ENCODE measurements at places on chromosomes 2 and 18.

DNA sequence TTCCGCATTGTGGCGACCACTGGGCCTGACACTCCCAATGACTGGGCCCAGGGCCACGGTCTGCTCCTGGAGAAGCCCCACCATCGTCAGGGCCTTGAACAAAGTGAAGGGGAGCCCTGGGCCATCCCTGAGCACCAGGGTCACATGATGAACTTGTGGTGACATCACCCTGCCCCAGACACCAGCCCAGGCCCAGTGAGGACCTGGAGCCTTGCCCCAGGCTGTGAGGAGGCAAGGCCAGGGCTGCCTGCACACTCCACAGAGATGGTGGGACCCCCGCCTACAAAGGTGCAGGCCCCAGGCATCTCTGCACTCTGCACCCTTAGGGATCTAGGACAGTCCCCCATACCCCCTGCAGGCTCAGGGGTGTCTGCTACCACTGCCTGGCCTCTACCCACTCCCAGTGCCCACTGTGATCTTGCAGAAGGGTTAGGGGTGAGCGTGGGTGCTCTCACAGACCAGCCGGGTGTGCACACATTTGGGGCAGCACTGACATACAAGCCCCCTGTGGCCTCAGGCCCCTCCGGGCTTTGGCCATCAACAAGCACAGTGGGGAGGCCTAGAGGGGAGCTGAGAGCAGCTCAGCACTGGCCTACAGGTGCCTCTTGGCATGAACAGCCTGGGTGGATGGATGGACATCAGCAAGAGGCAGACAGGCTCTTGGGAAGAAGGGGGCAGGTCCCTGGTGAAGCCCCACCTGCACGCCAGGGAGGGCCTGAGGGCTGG is 624.0 kb upstream of the LRRTM4 start:
- no peak for DNase-seq

GRCh38 chr2:193988784-193989183 is 1668.2 kb upstream of the SLC39A10 start:
- no peak for DNase-seq

DNA sequence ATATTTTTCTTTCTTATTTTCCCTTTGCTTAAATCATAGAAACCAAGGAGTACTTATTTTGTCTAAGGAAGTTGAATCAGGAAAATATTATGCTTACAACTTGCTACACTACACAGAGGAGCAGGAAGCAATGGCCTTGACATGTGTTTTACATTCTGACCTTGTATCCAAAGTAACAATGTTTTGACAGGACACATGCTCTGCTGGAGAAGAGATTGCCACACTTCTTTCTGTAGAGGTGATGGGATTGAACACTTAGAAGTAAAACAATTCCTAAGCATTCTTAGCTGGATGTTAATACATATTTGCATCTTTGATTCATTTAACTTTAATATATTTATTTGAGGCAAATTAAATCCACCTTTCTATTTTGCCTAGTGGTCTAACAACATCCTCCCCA is 929.1 kb downstream of the DSC3 start:
- DNase-seq: no peak

DNA sequence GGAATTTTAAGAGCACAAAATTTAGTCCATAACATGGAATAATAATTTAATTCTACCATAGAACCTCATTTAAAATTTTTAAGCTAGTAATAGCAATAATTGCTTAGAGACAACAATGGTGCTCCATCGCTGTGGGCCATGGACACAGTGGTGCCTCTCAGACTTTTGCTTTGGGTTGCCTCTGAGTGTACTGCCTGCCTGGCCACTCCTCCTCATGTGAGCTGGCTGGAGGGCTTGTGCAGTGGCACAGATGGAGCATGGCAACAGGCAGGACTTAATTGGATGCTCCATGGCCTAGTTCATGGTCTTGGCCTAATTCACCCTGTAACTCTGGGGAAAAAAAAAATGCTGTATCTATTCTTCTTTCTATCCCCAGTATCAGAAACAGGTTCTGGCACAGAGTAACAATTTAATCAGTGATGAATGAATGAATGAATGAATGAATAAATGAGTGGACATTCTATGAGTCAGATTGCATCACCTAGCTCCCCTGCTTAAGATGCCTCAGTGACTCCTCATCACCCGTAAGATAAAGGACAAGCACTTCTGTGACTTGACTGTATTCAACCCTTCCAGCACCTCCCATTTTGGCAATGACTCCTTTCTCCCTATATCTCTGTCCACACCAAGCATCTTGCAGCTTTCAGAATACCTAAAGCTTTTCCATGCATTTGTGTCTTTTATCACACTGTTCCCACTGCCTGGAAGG is 211.8 kb upstream of the SLC14A2 start:
- DNase-seq: no peak

GRCh38 chr2:129906861-129907235 is 72.6 kb upstream of the RAB6C start:
- no peak for DNase-seq

GRCh38 chr18:44668270-44668975 is 12.3 kb upstream of the SETBP1 start:
- DNase-seq: no peak

GRCh38 chr2:44107086-44107740 is 61.5 kb upstream of the PPM1B start:
- DNase-seq: no peak

GRCh38 chr18:379681-380330 is 112.0 kb upstream of the THOC1 start:
- DNase-seq: no peak

DNA sequence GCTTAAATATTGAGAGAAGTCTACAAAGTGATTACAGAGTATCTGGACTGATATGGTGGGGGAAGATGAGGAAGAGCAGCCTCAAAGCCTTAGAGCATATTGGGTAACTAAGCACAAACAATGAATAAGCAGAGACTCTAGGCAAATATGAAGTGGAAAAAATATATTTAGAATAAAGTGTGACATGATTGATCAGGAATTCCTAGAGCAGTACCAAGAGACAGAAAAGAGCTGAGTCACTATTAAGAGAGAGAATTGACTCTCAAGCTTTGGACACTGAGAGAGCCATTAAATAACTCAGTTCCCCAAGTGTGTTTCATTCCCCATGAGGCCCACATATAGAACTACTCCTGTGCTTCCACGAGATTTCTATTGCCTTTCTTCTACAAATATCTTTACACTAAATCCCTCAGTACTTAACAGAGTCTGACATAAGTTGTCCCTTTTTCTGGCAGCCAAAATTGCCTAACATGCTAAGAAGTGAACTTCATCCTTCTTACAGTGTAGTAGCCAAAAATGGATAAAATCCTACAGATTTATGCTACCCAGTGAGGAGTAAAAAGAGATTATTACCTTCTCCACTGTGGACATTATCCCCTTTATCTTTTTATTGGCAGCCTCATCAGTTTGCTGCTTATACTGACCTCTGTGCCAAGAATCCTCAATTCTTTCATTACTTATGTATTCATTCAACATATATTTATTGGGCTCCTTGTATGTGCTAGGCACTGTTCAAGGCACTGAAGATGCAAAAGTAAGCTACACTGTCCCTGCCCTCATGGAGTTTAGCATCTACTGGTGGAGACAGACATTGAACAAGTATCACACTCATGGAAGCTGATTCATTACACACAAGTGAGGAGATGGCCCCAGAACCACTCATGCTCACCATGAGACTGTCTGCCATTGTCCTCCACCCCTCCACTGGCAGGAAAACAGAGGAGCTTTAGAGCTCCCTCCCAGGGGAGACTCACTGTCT is 45.4 kb downstream of the SLC40A1 start:
- DNase-seq: no peak

DNA sequence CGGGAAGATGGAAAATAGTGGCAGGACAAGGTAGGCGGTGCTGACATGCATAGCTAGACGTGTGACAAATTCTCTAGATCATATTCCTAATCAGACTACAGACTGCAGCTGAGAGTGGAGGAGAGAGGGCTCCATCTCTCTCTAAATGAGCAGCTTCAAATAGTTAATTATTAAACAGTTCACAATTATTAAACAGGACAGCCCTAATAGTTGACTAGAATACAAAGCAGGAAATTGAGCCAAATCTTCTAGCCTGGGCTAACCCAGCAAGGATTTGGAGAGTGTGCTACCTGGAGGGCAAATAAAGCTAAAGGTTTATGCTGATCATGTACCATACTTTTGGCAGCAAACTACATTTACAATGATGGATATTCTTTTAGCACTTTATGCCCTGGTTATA is 54.4 kb upstream of the CWC22 start:
- no peak for DNase-seq

DNA sequence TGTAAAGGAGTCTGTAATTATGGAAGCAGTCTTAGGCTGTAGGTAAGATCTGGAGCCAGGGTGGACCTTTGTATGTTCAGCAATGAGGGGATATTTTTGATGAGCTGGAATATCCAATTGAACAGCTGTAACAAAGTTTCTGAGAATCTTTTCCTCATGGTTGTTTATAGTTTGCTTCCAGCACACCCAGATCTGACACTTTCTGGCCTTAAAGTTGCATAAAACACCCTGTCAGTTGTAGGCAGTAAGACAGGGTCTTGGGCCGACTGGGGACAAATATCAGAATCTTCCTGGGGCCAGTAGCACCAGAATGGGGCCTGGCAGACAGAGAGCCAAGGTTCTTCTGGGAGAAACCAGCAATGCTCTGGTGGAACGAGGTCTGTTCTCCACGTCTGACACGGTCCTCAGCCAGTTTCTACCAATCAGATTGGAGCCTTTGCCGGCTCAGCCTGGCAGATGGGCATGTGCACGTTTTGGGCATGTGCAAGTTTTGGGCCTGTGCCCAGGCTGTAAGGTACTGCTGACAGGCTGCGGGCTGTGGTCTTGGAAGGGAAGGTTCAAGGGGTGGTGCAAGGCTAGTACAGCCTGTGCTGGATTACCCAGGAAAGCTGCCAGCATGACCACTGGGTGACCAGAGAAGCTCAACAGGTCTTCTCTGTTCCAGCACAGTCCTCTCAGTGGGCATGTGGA is 89.8 kb downstream of the PRKCE start:
- no peak for DNase-seq

DNA sequence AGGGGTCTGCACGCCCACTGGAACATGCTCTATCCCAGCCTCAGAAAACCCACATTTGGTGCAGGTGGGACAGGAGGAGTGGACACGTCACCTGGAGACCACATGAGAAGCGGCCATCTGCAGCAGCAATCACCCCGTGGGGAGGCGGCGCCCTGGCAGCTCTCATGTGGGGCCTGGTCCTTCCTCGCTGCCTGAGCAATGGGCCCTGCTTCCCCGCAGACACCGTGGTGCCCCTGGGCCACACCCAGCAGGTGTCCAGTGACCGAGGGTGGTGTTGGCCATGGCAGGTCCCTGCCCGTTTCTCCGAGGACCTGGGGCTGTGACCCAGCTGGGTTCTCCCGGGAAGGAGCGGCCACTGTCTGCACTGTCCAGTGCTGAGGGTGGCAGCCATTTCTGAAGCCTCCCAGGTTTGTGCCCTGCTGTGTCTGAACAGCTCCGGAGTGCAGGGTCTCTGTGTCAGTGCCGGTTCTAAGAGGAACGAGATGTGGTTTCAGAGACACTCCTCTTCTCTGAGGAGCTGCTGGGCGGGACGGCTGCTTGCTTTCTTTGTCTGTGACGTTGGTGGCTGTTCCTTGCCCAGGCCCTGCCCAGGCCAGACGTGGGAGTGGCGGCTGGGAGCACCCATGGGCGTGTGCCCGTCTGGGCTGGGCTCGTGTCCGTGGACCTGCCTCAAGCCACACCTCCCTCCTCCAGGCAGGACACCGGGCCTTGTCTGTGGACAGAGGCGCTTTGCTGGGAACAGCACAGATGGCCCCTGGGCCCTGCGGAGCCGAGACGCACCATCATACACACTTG is 44.8 kb downstream of the NFATC1 start:
- DNase-seq: no peak

GRCh38 chr2:7673853-7674252 is 756.6 kb downstream of the RNF144A start:
- DNase-seq: no peak

- DNase-seq: no peak
These were observed 357.7 kb downstream of the ALK start for GRCh38 chr2:29563697-29564096.

DNA sequence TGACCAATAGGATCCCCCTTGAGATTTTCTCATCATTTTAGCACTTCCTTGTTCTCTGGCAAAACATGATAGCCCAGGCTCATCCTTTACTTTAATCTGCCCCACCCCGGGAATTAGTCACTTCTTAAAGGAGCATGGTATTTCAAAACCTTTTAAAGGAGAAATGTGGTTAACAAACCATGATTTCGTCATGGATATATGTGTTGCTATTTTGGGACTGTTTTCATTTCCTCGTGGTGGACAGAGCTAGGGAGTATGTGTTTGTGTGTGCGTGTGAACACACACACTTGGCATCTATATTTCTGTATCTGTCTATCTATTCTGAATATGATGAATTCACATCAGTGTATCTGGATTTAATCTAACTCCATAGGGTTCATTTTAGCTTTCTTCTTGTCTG is 128.1 kb downstream of the BIRC6 start:
- DNase-seq: no peak

GRCh38 chr2:36650031-36650829 is 46.3 kb upstream of the VIT start:
- DNase-seq: no peak

DNA sequence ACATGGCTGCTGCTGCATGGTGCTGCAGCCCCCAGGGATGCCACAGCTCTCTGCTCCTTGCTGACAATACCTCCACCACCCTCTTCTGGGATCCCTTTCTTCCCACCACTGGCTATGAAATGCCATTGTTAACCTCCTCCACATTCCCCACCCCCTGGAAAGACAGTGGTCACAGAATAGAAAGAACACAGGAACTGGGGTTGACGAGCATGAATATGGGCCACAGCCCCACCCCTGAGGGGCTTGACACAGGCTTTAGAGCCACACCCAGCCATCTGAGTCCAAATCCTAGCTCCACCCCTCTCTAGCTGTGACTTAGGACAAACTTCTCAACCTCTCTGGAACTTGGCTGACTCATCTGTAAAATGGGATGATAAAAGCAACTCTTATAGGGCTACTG is 47.3 kb downstream of the TMEM163 start:
- DNase-seq: no peak

- DNase-seq: no peak
These were observed 1420.0 kb upstream of the CDH2 start for GRCh38 chr18:29596959-29597358.

GRCh38 chr2:20200697-20201555 is 24.0 kb downstream of the SDC1 start:
- DNase-seq: no peak

- no peak for DNase-seq
These were observed 511.2 kb upstream of the FSIP2 start for GRCh38 chr2:185227391-185227790.

GRCh38 chr2:203849010-203849409 is 18.6 kb upstream of the CTLA4 start:
- no peak for DNase-seq

Data from stimulated activated CD8-positive, alpha-beta memory T cell treated with anti-CD3 and anti-CD28 coated beads, Interleukin-7, amount 100 ng/mL, for 1 hour (primary cell).